ENCODE measurements at places on chromosomes 6 and 20.

DNA sequence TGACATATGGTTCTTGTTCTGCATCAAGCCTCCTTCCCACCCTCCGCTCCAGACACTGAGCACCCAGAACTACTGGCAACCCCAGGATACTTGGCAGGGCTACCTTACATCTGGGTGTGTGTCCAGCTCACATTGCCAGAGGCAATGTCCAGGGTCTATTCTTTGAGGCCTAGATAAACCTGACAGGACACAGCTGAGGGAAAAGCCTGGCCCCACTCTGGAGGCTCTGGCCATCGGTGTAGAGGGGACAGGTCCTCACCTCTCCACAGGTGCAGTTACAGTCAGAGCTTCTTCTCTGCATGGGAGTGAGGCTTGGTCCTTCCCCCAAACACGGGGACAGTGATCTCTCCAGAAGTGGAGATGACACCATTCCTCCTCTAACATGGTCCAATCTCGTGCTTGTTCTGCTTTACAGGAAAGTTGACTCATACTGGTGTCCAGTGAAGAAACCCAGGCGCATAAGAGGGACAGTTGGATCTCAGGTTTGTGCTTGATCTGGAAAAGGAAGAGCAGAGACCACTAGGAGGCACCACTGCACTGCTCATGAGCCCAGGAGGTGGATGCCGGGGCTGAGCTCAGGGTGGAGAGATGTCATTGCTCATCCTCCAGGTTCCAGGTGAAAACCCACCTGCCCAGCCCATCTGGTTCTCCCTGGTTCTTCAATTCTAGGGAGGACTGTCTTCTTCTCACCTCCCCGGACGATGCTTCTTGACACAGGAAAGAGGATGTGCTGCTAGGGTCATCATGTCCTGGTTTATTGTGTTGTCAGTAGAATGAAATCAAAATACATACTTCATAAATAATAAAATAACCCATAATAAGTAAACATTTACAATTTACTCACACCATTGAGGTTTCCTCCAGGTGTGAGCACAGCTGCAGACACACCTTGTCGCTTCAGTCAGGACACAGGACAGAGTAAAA is 14.7 kb downstream of the HLA-F start:
- DNase-seq, result peak; percentile 72

GRCh38 chr6:135577059-135577538 is 79.6 kb upstream of the AHI1 start:
- no peak for DNase-seq

DNA sequence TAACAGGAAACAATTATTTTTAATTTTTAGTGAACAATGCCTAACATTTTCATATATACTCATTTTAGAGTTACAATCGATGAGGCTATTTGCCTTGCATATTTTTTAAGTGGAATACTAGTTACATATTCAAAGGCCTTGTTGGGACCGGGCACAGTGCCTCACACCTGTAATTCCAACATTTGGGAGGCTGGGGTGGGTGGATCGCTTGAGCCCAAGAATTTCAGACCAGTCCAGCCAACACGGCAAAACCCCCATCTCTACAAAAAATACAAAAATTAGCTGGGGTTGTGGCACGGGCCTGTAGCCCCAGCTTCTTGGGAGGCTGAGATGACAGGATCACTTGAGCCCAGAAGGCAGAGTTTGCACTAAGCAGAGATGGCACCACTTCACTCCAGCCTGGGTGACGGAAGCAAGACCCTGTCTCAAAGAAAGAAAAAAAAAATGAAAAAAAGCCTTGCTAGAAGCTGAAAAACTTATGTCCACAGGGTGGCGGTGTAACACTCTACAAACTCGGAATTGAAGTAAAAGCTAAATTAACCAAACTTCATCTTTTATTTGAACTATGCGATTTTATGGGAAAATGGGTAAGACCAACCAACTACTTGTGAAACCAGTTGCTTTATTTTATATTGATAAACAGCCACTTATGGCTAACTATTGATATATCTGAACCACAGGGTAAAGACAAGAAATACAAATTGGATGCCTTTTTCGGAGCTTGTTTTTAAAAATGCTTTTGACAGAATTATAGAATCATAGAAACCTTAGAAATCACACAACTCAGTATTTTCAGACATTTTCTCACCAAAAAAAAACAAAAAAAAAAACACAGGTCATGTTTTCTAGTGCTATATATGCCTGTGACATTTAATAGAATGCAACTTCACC is 24.1 kb upstream of the ROS1 start:
- peak; percentile 35 for DNase-seq

DNA sequence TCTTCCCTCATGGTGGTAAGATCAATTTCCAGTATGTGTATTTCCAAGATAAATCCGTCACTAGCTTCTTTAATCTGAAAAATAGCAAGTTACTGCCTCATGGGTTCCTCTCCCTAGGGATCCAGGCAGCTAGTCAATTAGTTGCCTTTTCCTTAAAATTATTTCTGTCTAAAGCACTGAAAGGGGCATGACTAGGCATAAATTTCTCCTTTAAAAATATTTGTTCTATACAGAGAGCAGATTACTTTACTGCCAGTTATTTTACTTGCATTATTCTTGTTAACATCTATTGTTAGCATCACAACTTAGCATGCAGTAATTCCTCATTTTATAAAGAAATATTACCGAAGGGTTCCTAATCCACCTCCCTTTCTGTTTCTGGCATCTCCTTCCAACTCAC is 1.4 kb downstream of the MTCL3 start:
- no peak for DNase-seq

GRCh38 chr20:58927490-58928061 is 53.5 kb upstream of the NELFCD start:
- no peak for DNase-seq

DNA sequence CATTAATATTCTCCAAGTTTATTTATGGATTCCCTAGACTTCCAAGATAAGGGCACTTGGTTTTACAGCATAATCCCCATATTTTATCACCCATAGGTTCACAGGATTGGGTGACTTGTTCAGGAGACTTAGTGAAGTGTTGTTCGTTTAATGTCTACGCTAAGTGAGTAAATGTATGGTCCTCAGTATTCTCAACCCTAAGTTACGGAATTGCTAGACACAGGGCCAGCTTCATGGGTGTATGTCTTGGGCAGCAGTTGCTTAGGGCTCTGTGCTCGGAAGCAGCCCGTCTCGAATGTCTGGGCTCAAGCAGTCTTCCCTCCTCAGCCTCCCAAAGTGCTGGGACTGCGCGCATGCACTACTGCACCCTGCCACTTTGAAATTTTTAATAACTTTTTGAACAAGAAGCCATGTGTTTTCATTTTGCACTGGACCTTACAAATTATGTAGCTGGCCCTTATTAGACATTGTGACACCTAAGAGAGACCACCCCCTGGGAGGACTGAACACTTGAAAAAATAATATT is 91.5 kb upstream of the ZNF217 start:
- no peak for DNase-seq

- no peak for DNase-seq
These were observed 53.7 kb downstream of the PPP1R16B start for GRCh38 chr20:38859070-38859690.

DNA sequence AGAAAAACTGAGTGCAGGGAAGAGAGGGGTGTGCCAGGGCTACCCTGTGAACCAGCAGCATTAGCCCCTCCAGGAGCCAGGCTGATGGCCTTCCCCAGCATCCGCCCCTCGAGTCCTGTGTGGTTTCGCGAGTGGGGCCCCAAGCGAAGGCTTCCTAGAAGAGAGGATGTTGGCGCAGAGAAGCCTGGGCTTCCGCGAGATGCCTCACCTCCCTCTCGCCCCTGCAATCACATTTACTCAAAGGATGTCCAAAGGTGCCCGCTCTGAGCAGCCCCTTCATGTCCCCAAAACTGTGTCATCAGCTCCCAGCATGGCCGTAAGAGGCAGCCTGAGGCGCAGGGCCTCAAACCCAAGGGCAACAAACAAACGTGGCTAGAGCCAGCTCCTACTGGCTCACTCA is 111.7 kb downstream of the PREX1 start:
- no peak for DNase-seq

- DNase-seq, result no peak
These were observed 159.6 kb upstream of the MYLIP start for GRCh38 chr6:15969236-15969778.
